ENCODE measurements at places on chromosomes 1 and 21.

DNA sequence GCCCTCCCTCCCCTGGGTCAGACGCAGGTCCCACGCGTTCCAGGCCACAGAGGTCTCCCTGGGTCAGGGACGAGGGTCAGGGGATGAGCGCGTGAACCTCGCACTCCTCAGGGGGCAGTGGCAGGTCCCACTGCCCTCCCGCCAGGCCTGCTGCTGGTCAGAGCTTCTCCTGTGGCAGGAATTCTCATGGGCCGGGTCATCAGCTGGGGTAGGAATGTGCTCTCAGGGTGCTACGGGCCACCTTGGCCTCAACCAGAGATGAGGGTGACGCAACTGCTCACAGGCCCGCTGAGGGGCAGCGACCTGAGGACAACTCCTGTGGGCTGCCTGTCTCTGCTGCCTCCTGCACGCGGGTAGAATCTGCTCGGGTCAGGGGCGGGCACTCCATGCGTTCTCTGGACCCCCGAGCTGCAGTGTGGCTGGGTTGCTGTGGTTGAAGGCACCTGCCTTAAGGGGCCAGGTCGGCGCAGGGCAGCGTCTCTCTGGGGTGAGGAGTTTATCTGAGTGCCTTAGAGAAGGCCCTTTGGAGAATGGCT, 128.8 kb downstream of the PRDM16 start:
- no peak for DNase-seq

- DNase-seq = no peak
Measured at GRCh38 chr21:26572702-26573381, at the start of gene CYYR1. Gene CYYR1, minus strand, starts transcription at chr21:26573286. Its CDS starts 346 bp downstream, at chr21:26572940.

- no peak for DNase-seq
Measured at GRCh38 chr1:41679531-41679930, 195.0 kb upstream of the EDN2 start.

GRCh38 chr1:171421413-171422020, 63.8 kb upstream of the PRRC2C start:
- no peak for DNase-seq

- no peak for DNase-seq
Measured at GRCh38 chr1:67832737-67833601, at the start of gene GNG12. Gene GNG12, minus strand, starts transcription at chr1:67833467. Its CDS starts 125,781 bp downstream, at chr1:67707686.

GRCh38 chr21:44079846-44080245, 27.4 kb upstream of the PWP2 start:
- no peak for DNase-seq

DNA sequence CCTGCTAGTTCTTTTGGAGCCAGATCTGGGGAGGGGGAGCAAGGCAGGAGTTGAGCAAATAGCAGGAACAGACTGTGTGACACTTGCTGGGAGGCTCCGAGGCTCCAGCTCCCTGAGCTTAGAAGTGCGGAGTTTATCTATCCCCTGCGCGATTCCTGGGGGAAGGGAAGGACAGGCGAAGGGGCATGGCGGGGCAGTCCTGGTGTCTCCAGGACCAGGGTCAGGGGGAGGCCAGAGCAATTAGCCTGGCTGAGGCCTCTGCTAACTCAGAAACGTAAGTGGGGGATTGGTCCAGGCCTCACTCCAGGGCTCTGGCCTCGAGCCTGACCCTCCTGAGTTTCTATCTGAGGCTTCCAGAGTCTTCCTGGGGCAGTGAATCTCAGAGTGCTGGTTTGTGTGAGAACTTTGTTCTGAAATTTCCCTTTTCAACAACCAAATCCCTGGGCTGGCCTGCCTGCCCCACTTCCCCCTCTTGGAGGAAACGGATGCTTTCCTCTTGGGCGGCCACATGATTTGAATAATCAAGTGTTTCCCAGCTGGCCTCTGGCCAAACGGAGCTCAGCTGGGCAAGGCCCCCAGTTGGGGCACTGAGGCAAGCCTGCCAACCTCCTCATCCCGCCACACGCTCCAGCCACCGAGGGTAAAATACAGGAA, 15.6 kb downstream of the ALPL start:
- no peak for DNase-seq

DNA sequence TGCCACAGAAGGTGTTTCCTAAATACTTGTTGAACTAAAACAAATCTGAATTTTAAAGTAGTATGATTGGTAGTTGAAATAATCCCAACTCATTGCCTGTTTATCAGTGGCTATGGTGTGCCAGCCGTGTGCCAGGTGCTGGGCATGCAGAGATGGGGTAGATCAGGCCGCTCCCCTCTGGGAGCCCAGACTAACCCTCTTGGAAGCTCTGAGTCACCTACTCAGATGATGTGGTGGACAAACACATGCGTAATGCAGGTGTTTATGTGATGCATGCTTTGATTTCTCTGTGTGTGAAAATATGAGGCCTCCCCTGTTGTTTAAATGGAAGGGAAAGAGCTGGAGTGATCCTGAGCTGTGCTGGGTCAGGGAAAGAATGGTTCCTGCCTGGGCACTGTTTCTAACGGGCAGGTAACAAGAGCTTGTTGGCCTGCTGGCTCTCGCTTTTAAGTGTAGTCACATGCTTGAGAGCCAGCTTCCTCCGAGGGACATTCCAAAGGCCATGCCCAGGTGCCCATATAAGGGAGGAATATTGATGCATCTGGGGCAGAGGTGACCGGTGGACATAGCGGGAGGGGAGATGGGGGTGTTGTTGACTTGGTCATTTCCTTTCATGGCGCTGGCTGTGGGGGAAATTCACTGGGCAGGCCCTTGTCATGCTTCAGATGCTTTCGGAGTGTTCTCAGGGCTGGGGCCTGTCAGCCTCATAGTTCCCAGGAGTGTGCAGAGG, 10.2 kb downstream of the MFN2 start:
- DNase-seq = no peak

DNA sequence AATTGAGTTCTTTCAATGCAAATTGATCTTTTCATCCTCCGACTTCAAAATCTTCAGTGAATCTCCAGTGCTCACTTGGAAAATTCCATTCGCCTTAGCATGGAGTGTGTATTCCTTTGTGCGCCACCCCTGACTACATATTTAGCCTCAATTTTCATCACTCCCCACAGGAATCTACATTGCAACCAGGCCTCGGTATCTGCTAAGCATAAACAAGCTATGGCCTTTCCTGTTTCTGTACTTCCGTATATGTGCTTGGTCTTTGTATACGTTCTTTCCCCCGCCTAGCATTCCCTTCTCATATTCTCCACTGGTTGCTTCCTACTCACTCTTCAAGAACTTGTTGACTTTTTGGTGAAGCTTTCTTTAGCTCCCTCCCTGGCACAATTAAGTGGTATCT, 470.8 kb downstream of the LMO4 start:
- DNase-seq = no peak

DNA sequence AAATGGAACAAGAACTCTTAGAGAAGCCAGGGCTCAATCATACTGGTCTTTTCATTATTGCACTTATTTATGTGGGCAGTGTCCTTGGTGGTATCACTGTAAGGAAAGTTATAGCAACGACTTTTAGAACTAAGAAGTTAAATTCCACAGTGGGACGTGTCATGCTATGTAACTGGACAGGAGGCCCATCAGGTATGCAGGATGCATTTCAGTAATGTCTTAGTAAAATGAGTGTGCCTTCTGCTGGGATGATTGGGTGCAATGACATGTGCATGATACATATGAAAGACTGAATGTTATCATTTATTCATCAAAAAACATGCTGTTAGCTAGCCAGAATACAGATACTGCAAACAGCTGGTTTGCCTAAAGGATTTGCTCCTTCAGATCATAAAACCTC, 6.9 kb upstream of the ATP1B1 start:
- no peak for DNase-seq

- DNase-seq = no peak
Measured at GRCh38 chr1:6423321-6423999, 1.1 kb upstream of the ESPN start.

GRCh38 chr1:230831771-230832170, 36.5 kb downstream of the C1orf198 start:
- DNase-seq = no peak

DNA sequence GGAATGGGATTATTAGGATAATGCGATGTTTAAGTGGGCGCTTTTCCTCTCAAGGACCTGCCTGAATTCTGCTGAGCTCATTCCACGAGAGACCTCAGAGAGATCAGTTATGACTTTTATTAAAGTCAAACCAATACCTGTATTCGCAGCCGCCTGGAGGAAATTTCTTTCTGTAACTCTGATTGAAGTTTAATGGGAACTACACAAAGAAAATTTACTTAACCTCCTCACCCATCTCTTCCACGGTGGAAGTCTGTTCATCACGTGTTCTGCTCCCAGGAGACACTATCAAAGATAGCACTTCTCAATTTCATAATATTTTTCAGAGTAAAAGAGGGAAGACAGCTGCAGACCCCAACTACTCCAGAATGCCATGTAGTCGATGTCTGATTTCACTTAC, 334.7 kb upstream of the POU3F1 start:
- no peak for DNase-seq

GRCh38 chr1:94081566-94082344, 39.2 kb downstream of the ABCA4 start:
- peak; percentile 92 for DNase-seq

DNA sequence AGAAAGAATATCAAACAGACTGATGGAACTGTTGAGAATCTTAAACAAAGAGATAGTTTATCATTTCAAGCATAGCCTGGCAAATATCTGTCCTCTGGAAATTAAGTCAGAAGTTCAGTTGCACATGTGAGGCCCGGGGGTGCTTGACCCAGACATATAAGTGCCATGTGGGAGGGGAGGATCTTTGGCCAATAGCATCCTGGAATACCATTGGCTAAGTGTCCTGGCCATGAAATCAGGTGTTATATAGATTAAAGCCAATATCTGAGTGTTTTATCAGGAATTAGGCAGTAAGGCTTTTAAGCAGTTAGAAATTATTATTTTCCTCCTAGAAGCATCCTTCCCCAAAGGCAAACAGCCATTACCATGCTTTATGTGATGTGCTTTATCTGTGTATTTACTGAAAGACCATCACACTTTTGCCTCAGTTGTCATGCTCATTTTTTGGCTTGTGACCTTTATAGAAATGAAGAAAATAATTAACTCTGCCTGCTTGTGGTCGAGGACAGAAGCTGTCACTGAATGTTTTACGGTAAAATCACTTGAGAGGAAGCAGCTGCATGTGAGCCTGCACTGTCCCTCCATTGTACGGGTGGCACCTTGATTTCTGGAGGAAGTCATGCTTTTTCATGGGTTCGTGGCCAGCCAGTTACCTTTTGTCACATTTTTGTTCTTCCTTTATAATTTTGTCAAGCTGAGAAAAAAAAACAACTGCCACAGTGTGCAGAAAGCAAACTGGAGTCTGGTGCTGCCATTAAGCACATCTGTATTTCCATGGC, 259.9 kb upstream of the FMN2 start:
- no peak for DNase-seq

- no peak for DNase-seq
Measured at GRCh38 chr1:226676381-226676780, 62.7 kb downstream of the ITPKB start.

DNA sequence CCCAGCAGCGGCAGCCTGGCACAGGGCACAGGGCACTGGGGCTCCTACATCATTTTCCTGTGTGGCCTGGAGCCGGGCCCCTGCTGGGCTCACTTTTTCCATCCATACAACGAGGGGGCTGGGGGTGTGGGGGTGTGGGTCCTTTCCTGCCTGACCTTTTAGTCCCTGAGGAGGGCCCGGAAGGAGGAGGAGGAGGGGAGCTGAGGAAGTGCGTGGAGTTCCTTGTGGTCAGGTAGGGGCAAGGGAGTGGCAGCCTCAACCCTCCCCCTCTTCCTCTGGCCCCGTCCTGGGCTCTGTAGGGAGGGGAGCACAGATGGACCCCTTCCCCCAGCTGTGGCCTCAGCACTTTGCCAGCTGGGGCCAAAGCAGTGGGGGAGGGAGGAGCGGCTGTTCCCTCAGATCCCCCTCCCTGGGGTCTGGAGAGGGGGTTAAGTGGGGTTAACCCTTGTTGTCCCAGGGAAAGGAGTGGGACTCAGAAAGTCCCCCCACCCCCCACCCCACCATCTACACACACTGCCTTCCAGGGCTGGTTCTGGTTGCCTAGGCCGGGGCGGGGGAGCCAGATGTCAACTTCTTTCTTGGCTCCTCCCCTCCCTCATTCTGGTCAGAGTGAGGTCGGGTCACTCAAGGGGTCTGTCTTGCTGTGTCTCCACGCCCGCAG, 5.7 kb downstream of the NTRK1 start:
- DNase-seq = no peak

DNA sequence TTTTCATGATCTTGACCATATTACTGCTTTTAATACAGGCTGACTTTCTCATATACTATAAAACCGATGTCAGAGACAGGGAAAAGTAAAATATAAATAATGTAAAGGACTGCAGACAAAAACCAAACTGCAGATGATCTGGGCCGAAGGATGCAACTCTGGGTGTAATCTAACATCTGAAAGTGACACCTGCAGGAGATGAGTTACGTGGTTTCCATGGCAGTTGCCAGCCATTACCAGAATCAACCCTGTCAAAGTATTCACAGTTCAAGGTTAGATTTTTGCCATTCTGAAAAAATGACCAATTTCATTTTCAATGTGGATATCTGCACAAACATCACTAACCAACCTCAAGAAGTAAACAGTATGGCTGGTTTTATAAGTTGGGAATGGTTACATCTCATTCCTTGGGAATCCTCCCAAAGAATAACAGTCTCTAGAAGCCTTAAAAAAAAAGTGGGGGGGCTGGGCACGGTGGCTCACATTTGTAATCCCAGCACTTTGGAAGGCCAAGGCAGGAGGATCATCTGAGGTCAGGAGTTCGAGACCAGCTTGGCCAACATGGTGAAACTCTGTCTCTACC, 27.7 kb downstream of the DNAJC11 start:
- DNase-seq = no peak

GRCh38 chr1:44801491-44802305, 1.5 kb downstream of the PLK3 start:
- DNase-seq = no peak

- no peak for DNase-seq
Measured at GRCh38 chr1:184499616-184500015, 112.8 kb downstream of the C1orf21 start.

GRCh38 chr1:111201275-111202090, 1.0 kb upstream of the DENND2D start:
- no peak for DNase-seq

DNA sequence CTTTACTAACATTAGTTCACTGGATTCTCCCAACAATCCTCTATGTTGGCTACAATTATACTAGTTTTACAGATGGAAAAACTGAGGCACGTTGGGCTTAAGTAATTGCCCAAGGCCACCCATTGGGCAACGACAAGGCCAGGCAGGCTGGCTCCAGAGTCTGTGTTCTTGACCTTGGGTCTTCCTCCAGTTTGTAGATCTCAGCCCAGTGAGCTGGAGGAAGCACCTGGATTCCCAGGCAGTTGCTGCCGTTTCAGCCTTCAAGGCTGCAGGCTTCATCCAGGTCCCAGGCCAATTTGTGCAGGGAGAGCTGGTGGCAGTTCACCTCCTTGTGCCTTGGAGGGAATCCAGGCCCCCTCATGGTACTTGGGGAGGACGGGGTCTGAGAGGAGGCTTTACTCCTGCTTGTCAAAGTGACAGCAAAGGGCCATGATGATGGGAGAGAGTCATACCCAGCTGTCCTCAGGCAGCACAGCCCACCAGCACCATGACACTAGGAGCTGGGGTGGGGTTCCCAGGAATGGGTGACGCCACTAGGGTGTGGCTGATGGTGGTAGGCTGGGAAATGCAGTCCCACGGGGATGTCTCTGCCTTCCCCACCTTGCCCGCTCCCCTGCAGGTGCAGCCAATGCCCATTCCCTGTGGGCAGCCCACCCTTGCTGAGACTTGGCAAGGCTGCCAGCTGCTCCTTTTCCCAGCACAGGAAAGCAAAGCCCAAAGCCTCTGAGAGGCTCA, 27.1 kb downstream of the PKP1 start:
- DNase-seq = no peak

GRCh38 chr1:204384636-204385352, 25.1 kb upstream of the PLEKHA6 start:
- DNase-seq = no peak

Measured in AG09319 (cell line).